ENCODE measurements at places on chromosomes 7 and 10.

GRCh38 chr10:22629852-22630233 lies 84.5 kb downstream of the PIP4K2A start:
- no peak for DNase-seq

DNA sequence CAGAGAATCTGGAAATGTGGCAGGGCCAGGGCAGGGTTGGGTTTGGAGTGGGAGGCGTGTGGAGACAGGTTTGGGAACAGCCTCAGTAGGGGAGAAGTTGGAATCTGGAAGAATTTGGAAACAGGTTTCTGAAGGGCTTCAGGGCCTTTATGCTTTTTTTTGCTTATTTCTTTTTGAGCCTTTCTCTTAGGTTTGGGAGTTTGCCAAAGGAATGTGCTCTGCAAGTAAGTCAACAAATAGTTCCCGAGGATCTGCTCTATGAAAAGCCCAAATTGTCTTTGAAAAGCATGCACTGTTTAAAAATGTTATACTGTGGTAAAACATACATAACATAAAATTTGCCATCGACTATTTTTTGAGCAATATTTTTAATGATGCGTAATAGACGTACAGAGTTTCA lies 86.7 kb upstream of the ADRB1 start:
- no peak for DNase-seq

DNA sequence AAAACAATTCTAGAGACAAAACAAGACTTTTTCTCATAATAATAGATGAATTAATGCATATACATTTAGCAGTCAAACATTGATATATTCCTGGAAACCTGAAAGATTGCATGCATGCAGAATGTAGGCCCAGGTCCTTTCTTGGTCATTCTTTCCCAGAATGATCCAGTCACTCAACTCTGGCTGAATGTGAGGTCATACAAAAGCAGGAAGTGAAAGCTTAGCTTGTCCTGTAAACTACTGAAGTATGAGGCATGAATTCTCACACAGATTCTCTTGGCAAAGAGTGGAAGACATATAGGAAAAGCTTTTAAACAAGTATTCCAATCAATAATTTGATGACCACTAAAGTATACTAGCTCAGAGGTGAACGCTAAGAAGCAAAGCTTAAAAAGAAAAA lies 253.9 kb downstream of the PPP1R3A start:
- DNase-seq: no peak

DNA sequence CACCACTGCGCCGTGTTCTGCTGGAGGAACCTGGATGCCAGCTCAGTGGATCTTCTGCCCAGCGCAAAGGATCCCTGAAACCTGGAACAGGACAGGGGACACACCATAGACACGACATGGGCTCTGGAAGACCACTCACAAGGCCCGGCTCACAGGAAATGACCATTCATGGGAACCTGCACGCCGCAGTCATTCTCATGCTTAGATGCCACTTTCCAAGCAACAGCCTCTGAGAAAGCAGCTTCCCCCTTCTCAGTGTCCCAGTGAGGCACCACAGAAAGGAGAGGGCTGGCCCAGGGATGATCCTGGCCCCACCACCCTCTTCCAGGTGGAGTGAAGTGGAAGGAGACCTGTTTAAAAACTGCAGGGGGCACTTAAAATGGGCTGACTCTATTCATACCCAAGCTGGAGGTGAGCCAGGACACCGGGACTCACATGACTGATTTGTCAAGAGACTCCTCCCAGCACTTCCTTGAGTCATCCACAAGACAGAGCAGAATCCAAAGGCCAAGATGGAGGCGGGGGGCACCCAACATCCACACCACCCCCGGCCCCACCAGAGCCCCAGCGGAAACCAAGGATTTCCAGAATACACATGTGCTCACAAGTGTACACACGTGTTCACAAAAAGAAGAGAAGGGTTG lies 11.2 kb downstream of the CTBP2 start:
- no peak for DNase-seq

- DNase-seq: peak; percentile 61
Measured at GRCh38 chr10:69123306-69123746, 652 bp upstream of the VPS26A start.
